ENCODE measurements at places on chromosomes 3 and 15.

- DNase-seq: peak; percentile 75
These were observed 83.8 kb downstream of the ASB7 start for GRCh38 chr15:100686021-100686724.

DNA sequence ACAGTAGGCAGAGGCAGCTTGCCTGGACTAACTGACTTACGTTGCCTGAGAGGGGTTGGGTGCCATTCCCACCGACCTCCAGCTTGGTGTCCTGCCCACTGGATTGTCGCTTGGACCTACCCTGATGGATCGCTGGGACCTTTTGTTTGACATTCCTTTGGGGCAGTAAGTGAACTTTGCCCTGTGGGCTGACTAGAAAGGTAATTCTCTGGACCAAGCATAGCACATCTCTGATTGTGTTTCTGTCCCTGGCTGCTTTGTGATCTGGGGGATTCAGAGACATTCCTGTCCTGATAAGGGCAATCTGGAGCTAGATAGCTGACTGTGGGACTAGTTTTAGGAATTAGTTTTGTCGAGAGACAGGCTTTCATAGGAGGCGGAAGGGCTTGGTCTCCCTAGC is 19.5 kb upstream of the IFT57 start:
- no peak for DNase-seq

- no peak for DNase-seq
These were observed 167.3 kb upstream of the THBS1 start for GRCh38 chr15:39413558-39413957.

- DNase-seq: no peak
These were observed 135.0 kb downstream of the VPS8 start for GRCh38 chr3:184946917-184947316.

- DNase-seq: no peak
These were observed 235.9 kb downstream of the ARRDC4 start for GRCh38 chr15:98196371-98196770.

DNA sequence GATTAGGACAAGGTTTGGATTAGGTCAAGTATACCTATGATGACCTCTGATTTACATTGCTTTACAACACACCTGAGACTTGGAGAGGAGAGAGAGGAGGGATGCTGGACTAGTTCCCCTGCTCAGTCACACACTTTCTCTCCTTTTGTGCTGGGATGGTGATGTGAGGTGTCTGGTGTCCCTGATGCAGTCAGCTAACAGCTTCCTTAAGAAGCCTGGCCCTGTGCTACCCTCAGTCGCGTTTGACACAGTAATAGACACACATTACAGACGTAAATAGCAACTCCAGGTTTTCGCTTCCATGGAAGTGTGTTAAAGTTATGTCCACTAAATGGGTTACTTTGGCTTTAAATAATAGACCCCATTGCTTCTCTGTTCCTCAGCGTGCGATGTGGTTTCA is 58.9 kb downstream of the RARB start:
- DNase-seq: no peak

- DNase-seq: no peak
These were observed 119.5 kb downstream of the FGF12 start for GRCh38 chr3:192607798-192608197.

GRCh38 chr15:75350601-75351361 is 3.9 kb downstream of the NEIL1 start:
- DNase-seq: no peak

DNA sequence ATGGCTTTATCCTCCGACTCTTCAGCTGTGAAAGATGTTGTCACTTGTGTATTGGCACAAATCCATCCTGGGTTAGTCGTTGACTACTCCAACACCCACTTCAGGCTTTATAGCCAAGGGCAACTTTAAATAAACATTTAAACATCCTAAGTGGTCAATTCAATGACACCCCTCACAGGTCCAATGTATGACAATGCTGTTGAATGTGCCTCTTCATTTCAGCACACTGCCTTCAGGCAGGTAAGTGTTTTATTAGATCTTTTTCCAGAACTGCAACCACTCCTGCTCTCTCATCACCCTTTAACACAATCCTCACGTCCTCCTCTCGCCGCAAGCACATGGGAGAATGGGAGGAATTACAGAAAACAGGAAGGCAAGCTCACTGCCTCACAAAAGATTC is 30.3 kb downstream of the IL12A start:
- no peak for DNase-seq
